ENCODE measurements at places on chromosomes 5 and 9.

DNA sequence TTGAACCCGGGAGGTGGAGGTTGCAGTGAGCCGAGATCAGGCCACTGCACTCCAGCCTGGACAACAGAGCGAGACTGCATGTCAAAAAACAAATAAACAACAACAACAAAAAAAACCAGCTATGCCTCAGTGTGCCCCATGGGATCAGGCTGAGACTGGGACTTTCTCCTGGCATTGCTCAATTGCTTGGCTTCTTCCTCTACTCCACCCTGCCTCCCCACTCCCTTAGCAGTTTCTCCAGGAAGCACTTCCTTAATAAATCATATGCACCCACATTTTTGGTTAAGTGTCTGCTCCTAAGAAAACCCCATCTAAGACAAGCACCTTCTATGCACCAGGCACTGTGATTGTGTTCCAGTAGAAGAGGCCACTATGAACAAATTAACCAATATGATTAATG is 41.0 kb upstream of the TMEM252 start:
- no peak for DNase-seq

DNA sequence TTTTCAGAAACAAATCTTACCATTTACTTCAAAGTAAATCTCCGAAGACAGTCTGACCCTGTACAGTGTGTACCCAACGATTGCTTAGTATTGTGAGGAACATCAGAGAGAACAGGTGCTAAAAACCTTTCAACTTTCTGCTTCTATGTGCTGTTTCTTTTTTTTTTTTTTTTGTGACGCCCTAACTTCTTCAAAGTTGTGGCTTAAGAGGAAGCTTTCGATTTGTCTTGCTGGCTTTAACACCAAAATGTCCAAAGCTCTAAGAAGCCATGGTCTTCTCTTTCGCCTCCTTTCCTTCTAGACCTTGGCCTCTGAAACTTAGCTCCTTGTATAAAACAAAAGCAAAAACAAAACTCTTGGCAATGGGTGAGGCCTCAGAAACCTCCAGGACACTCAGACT is 1.2 kb downstream of the TNFSF8 start:
- DNase-seq, result no peak

- DNase-seq, result no peak
These were observed 117.6 kb downstream of the EFNA5 start for GRCh38 chr5:107553117-107553555.

GRCh38 chr5:573976-574375 is 38.2 kb upstream of the CEP72 start:
- no peak for DNase-seq

GRCh38 chr5:100965291-100965690 is 62.2 kb upstream of the ST8SIA4 start:
- no peak for DNase-seq

Data from GM20000 (cell line).